ENCODE measurements at places on chromosomes 12 and 14.

- DNase-seq, result no peak
These were observed 598.8 kb downstream of the C12orf50 start for GRCh38 chr12:87430444-87430843.

GRCh38 chr14:77151918-77152588 is 10.5 kb upstream of the ZDHHC22 start:
- DNase-seq, result no peak

DNA sequence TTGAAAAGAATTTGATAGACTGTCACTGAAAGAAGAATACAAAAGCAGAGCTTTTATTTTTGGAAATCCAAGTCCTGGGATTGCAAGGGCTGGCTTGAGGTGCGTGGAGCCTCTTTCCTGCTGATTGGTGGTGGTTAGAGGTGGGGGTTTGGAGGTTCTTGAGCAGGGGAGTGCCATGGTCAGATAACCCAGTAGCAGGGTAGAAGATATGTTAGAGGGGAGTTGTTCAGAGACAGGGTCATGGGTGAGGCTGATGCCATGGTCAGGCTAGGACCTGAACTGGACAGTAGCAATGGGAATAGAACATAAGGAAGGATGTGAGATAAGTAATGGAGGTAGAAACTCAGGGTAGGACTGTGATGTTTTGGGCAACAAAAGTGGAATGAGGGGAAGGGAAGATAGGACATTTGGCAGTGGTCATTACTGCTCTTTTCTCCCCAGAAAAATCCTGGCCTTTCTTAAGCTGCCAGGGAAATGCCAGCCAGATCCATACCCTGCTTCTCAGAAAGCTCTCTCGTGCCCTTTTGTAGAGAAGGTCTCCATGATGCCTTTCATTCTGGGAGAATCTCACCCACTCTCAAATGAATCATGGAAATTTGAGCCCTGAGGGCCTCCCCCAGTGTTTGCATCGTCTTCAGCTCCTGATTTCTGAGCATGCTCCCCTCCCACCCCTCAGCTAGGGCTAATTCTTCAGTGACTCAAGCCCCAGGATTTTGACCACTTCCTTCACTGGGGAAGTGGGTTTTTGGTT is 9.5 kb downstream of the EMP1 start:
- DNase-seq, result no peak

DNA sequence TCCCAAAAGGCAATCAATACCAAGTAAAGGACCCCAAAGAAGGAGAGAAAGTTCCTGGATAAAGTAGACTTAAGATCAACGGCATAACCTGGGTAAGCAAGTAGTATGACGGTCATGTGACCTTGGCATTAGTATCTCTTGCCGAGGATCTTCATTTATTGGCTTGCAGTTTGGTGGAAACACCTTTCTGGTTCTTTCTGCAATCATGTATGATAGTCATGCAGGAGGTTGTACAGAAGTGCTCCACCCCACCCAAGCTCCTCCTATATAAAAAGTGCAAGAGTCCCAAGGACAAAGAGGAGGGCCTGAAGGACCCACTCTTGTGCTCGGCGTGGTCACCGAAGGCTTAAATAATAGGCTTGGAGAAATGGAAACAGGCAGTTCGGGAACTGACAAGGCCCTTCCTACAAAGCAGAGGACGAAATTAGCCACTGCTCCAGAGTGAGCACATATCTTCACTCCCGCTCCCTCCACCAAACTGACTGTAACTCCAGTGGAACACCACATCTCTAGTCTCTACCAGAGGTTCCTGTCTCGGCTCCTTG is 750 bp downstream of the CS start:
- peak; percentile 59 for DNase-seq

GRCh38 chr14:88706425-88706824 is 86.3 kb downstream of the EML5 start:
- DNase-seq, result no peak

DNA sequence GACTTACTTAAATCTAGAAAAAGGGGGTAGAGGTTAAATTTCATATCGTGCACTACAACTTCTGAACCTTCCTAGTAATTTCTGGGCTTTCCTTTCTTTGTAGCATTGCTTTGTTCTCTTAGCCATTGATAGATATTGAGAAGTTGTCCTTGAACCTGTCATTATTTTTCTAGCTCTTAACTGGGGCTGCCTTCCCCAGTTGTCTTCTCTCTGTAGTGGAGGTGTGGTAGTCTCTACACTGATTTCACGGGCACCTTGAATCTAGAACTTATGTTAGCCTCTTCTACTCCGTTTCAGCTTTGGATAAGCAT is 504.0 kb downstream of the PCNX1 start:
- no peak for DNase-seq

GRCh38 chr12:1117970-1118563 is 127.0 kb downstream of the ERC1 start:
- DNase-seq, result peak; percentile 76

- DNase-seq, result no peak
These were observed 34.2 kb downstream of the DTX1 start for GRCh38 chr12:113090740-113091139.

DNA sequence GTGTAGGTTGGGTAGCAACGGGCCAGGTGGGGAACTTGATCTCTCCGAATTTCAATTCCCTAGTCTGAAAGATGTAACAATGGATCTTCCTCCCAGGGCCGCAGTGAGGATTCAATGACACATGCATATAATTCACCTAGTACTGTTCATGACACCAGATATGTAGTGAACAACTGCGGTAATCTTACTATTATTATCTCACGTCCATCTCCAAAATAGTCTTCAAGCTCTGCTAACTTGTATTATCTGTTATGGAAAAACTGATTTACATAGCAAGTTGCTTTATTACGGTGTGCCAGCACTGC is 26.4 kb downstream of the MOK start:
- no peak for DNase-seq

GRCh38 chr12:110002676-110003515 is 3.7 kb downstream of the ANKRD13A start:
- no peak for DNase-seq

DNA sequence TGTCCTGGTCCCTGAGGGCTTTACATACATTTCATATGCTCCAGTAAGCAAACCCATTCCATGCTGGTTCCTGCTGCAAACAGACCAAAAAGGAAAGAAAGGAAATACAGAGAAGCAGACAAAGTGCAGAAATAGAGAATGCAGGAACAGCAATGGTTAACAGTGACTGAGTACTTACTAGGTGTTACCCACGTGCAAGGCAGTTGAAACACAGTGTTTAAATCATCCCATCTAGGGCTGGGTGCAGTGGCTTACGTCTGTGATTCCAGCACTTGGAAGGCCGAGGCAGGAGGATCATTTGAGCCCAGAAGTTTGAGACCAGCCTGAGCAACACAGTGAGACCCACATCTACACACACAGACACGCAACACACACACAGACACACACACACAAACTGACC is 21.2 kb upstream of the NINJ2 start:
- no peak for DNase-seq

- no peak for DNase-seq
These were observed 18.5 kb upstream of the PMCH start for GRCh38 chr12:102215992-102216691.

DNA sequence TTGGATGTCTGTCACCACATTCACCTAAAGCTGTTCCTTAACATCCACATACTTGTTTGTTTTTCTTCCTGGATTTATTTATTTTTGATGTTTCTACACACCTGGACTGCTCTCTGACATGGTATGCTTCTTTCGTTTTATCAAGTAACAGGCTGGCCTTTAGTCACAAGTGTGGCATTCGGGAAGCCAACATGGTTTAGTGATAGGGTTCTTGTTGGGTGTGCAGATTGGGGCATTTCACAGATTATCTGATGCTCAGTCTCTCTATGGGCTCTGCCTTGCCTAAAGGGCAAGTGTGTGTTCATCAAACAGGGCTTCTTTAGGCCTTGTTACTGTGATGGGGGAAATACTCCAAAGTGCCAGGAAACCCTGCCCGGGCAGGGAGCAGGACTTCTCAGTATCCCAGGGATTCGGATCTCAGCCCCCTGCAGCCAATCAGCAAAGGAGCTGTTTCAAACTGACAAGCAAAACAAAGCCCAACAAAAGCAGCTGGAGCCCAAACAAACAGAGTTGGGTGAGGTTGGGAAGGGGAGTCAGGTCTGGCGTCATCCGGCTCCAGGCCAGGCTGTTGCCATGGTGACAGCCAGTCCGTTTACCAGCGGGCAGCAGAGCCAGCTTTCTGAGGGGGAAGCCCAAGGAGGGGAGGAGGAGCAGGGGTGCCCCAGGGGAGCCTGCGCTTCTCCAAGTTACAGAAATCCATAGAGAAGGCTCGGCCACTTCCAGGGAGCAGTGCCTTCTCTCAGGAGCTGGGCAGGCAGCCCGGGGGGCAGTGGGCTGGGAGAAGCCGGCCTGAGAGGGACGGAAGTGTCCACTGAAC is 31.9 kb downstream of the FOS start:
- peak; percentile 97 for DNase-seq

GRCh38 chr12:24039113-24039525 is 89.6 kb upstream of the SOX5 start:
- DNase-seq, result no peak
